ENCODE measurements at places on chromosomes 5 and 9.

DNA sequence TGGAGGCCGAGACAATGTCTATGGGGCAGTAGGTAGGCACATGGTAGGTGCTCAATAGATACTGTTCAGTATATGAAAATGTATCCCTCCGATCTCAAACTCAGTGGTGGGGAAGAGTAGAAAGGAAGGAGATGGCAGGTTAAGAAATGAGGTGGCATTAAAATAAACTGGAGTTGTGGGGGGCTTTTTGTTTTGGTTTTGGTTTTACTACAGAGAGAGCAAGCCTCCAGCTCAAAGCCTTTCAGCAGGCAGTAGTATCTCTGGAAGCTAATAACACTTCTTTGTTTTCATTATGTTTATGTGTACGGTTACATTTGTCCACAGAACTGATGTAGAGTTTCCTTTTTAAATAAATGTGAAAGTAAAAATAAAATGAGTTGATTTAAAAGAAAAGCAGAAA is 8.6 kb downstream of the MFAP3 start:
- DNase-seq, result no peak

- DNase-seq, result no peak
Observed at GRCh38 chr5:170202117-170202516, 30.7 kb upstream of the C5orf58 start.

DNA sequence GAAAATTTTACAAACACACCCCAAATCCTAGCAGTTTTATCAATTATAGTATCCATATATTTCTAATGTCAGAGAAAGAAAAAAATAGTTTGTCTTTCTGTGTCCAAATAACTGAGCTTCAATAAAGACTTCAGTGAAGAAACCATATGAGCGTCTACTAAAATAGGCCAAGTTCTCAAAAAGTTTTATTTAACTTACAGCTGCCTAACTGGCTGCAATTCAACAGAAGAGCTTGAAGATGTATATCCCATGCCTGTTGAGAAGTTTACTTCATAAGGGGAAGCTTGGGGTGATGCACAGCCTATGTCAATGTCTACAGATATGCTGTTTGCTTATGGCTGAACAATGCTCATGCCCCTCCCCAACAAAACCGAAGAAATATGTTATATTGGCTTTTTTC is 43.7 kb upstream of the ELOVL7 start:
- DNase-seq, result no peak

- no peak for DNase-seq
Observed at GRCh38 chr9:136799079-136799853, 3.1 kb downstream of the CCDC183 start.

Data from fibroblast of lung (primary cell).